ENCODE measurements at places on chromosomes 4 and X. TPM values are rescaled to one million over a fixed set of nuclear protein-coding genes. Genes with fewer than 3 reads are reported as not detected.

DNA sequence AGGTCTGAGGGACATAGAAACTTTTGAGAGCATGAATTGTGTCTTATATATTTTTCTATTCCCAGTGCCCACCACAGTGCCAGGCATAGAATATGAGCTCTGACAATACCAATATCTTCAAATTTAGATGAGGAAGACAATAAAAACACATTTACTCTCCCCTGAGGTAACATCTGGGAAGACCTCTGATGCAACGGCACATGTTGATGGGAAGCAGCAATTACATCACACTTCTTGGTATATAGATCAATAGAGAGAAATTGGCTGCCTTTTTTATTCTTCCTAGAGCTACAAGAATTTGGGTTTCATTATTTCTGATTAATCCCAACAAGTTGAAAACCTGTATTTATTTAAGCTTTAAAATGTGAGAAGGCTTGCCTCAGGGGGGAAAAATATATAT is 67.4 kb upstream of the SMAD1 start:
- DNase-seq, result no peak

- DNase-seq, result no peak
Measured at GRCh38 chr4:33882246-33882990, 2361.9 kb downstream of the ARAP2 start.

DNA sequence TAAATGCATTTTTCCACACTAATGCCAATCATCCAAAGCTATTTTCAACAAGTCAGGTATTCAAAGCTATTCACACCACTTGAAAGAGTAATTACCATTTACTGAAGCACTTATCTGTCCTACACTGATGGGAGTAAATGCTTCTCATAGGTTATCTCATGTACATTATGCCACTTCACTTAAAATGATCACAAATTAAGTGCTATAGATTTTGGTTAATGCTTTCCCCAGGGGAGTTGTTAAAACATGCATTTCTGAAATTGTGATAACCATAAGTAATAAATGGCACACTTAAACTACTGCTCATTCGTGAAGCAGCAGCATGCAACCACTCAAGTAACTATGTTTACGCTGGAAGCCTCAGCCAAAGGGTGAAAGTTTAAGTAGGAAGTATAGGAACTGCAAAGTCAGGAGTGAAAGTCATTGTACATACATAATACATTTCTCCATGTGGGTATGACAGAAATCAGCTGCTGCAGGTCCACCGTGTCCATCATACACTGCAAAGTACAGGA is 6.6 kb downstream of the PPM1K start:
- no peak for DNase-seq

DNA sequence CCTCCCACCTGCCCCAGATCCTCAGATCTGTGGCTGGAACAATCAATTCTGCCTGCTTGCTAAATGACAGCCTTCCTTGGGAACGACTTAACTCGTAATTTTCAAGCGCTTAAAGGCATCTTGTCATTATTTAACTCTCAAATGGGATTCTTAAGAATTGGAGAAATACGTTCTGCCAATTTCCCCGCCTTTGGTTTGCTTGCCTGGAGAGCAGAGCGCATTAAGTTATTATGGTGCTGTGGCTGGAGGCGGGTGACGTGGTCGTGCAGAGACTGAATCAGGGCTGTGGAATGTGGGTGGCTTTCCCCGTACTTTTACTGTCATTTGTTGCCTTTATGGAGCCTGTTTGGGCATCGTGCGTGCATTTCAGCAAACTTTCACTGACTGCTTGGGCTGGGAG is 78.9 kb upstream of the PSAPL1 start:
- DNase-seq, result no peak

DNA sequence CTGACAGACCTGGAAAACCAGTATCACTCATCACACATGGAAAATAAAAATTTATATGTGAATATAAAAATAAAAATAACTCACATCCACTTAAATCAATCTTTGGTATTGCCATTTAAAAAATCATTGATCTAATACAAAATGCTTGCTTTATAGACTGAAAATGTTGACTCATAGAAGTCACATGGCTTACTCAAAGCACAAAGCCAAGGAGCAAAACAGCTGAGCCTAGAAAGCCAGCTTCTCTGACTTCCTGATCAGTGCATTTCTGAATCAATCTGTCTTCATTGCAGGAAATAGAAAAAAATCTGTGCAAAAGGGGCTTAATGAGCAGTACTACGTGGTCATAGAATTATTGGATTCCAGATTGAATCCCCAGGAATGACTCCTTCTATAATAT is 176.9 kb upstream of the HS3ST1 start:
- DNase-seq, result no peak

- no peak for DNase-seq
Measured at GRCh38 chr4:42732776-42733175, 75.9 kb upstream of the ATP8A1 start.

DNA sequence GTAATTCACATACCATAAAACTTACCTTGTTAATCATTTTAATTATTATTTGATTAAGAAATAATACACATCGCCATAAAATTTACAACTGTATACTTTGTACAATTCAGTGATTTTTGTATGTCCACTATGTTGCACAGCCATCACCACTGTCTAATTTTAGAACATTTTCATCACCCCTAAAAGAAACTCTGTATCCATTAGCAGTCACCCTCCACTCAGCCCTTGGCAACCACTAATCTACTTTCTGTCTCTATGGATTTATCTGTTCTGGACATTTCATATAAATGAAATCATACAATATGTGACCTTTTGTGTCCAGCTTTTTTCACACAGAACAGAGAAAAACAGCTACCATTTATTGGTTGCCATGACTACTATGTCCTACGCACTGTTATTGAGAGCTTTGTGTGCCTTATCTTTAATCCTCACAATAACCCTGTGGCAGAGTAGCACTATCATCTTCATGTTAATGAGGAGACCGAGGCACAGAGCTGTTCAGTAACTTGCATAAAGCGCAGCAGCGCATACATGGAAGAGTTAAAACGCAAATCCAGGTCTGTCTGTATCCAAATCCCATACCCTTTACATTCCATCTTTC is 64.6 kb upstream of the PAGE1 start:
- DNase-seq, result no peak

GRCh38 chr4:175125410-175126068 is 207.4 kb downstream of the ADAM29 start:
- DNase-seq, result no peak

- DNase-seq, result no peak
Measured at GRCh38 chrX:115696039-115696438, 135.1 kb downstream of the PLS3 start.

GRCh38 chr4:108426493-108426892 is 193.9 kb upstream of the RPL34 start:
- no peak for DNase-seq

DNA sequence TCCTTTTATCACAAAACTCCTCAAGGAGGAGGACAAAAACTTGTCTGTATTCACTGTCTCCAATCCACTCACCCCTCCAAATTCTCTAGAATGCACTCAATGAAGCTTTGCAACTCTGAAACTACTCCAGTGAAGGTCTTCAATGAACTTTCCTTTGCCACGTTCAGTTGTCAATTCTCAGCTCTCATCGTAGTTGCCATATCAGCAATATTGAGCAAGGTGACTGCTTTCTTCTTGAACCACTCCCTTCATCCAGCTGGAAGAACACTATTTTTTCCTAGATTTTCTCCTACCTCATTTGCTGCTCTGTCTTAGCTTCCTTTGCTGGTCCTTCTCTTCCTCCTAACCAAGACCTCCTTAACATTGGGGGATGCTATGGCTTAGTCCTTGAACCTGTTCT is 191.8 kb downstream of the KDR start:
- DNase-seq, result no peak

DNA sequence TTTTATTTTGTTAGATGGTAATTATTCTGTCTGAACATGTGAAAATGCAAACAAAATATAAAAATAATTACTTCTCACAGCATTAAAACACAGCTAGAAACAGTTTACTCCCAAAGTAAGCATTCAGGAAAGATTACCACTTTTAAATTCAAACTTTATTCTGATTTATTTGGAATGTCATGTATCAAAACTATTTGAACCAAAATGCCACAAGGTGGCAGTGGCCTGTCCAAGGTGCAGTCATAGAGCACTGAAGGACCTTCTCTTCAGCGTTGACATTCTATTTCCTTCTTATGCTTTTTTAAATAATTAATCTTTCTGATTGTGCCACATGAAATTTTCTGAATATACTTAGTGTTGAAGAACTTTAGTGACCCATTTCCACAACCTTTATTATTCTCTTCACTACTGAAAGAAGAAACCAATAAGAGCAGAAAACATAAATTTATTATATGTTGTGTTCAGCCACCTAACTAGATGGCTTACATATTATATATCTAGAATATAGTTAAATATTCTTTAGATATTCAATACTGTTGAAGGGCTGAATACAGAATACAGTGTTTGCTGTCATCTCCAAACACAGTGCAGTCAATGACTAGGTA is 283.6 kb downstream of the CFAP299 start:
- no peak for DNase-seq

DNA sequence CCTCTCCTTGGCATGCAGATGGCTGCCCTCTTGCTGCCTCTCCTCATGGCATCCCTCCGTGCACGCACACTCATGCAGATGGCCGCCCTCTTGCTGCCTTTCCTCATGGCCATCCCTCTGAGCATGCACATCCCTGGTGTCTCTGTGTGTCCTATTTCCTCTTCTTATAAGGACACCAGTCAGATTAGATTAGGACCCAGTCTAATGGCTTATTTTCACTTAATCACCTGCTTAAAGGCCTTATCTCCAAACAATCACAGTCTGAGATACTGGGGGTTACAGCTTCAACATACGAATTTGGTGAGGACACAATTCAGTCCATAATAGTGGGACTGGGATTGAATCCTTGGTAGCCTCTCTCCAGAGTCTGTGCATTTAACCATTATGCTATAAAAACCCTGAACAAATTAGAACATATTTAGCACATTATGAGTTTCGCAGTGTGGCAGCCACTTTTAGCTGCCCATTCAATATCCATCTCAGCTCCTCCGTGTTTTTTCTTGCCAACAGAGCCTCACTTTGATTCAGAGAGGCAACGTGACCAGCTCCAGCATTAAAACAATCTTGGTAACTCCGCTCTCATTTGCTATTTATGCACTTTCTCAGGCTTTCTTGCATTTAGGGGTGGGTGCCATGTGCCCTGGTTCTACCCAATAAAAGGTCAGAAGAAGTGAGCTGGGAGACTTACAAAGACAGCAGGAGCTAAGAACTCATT is 26.2 kb upstream of the TMEM150C start:
- no peak for DNase-seq

DNA sequence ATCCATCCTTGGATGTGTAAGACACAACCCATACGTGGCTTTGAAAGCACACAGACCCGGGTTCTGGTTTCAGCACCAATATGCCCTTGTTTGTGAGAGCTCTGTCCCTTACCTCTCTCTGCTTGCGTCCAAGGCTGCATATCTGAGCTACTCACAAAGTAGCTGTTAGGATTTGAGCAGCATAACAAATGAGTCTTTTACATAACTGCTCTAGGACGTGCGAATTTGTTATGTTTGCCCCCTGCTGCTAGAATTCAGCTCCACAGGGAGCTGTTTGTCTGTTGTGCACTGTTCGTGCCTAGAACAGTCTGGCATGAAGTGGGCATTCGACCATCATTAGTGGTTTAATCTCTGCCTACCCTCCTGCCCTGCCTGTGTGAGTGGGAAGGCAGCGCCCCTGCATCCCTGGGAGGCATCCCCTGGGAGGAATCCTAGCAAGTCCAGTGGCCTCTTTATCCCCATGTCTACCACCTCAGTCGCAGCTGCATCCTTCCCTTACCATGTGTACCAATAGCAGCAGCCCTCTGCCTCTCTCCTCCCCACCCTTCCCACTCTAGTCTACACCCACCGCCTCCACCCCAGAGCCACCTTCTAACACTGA is 42.1 kb downstream of the SLC2A9 start:
- no peak for DNase-seq

- DNase-seq, result no peak
Measured at GRCh38 chr4:110190249-110190648, 8.2 kb downstream of the ELOVL6 start.

DNA sequence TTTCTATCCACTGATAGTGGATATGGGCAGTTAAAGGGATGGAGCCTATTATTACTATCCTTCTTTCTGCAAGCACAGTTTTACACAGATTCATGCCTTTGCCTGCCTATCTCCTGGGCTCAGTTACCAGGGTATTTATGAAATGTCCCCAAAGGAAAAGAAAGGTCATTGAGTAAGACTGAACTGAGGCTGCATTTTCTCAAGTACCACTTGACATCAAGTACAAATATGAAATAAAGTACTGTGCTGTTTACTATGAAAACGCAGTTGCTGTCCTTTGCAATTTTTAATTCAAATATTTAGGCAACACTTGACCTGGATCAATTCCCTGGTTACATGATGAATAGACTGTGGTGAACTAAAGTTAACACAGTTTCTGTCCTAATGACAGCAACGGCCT is 23.5 kb upstream of the SPANXN4 start:
- no peak for DNase-seq

- DNase-seq, result no peak
Measured at GRCh38 chr4:172099376-172099775, 286.2 kb downstream of the GALNTL6 start.

DNA sequence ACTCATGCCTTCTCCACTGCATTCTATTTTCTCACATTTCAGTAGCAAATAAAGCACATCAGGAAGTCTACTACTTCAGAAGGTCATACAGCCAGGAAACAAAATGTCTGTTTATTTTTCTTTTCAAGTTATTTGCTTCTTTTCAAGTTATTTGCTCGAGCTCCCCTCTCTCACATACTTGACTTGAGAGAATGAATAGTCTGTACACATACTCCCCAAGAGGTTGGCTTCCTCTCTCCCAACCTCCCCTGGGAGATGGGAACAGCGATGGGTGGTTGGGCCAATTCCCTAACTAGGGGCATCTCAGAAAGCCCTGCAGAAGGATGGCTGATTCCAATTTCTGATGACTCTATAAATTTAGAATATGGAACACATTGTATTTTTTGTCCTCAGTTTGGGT is 64.7 kb upstream of the PTPN13 start:
- DNase-seq, result no peak

- DNase-seq, result no peak
Measured at GRCh38 chr4:61225656-61226055, 25.5 kb downstream of the ADGRL3 start.

DNA sequence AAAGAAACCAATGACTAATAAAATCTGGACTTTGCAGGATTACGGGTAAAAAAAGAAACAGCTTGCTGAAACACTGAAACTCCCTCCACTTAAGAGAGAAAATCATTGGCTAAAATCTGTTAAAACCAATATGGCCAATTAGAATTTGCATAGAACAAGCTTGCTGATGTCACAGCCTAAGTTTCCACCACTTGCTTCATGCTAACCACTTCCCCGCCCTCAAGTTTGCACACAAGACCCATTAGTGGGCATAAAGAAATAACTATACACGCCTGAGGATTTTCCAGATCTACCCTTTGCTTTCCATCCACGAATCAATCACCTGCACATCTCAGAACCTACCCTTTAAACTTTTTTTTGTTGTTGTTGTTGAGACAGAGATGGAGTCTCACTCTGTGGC is 42.7 kb upstream of the PHEX start:
- no peak for DNase-seq

AFP gene
- not detected for total RNA-seq

NPY1R gene
- 5.7 TPM for total RNA-seq

WAS gene
- 4.5 TPM for total RNA-seq

FAAH2 gene
- total RNA-seq, result 11.4 TPM

NXF2 gene
- total RNA-seq, result not detected

CABS1 gene
- total RNA-seq, result not detected

MAGEE1 gene
- total RNA-seq, result 4.2 TPM

RAI2 gene
- 12.1 TPM for total RNA-seq

PDK3 gene
- total RNA-seq, result 15.2 TPM

HNRNPH2 gene
- total RNA-seq, result 66.8 TPM

RBMXL3 gene
- total RNA-seq, result not detected

IL9R gene
- total RNA-seq, result not detected

FGF2 gene
- 3.0 TPM for total RNA-seq
